ENCODE measurements at places on chromosomes 4 and X.
A peak's percentile ranks its signal among the peaks of the same experiment; 100 is the strongest.

- H3K27me3 ChIP-seq: no peaks in the 10 kb centered on the region
- H3K27ac ChIP-seq: peak overlapping the region; percentile 48
- H3K4me3 ChIP-seq: no peak overlapping the region
- H3K36me3 ChIP-seq: no peaks in the 10 kb centered on the region
These were observed 49.5 kb upstream of the LNX1 start for GRCh38 chr4:53640576-53641453.

GRCh38 chr4:1640190-1640589, 43.9 kb downstream of the FAM53A start:
- peaks cover 10% of the 10 kb centered on the region for H3K27me3 ChIP-seq
- H3K4me1 ChIP-seq: peaks cover 9% of the 10 kb centered on the region
- H3K4me3 ChIP-seq: no peak overlapping the region
- peak; percentile 54 for DNase-seq
- H3K36me3 ChIP-seq: no peaks in the 10 kb centered on the region
- H3K27ac ChIP-seq: no peak overlapping the region

DNA sequence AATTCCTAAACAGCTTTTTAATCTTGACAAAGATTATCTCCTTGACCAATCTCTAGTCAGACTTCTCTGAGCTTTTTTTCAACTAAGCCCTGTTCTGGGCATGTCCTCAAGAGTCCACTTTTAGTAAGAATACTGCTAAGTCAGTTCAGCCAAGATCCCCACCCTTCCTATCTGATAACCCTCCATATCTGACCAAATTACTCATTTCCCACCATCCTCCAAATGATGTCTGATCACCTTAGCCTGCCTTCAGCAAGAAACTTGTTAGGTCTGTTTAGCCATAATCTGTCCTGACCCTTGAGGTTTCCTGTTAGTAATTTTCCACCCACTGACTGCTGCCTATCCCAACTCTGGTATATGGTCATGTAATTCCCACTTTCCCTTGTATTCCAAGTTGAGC, 65.2 kb downstream of the FAM13A start:
- H3K27ac ChIP-seq: no peak overlapping the region
- H3K36me3 ChIP-seq: no peaks in the 10 kb centered on the region
- no peaks in the 10 kb centered on the region for H3K4me1 ChIP-seq
- no peak overlapping the region for H3K4me3 ChIP-seq
- H3K27me3 ChIP-seq: no peaks in the 10 kb centered on the region

DNA sequence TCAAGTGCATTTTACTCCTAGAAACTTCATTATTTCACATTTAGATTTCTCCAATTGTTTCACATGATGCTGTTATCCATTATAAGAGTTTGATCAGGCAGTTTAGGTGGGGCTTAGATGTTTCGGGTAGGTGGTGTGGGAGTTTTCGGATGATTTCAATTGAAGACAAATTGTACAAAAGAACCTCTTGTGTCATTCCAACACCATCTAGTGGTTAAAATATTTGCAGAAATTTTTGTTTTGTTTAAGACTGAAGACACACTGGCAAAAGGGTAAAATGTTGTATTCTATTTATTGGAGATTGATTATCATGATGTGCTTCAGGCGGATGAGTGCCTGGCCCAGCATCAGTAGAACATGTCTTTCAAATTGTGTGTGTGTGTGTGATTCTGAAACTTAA, 212.7 kb downstream of the SH3BGRL start:
- H3K4me3 ChIP-seq: no peak overlapping the region
- H3K27ac ChIP-seq: no peak overlapping the region
- H3K36me3 ChIP-seq: no peaks in the 10 kb centered on the region
- no peak for DNase-seq
- H3K27me3 ChIP-seq: no peaks in the 10 kb centered on the region
- no peaks in the 10 kb centered on the region for H3K4me1 ChIP-seq

- DNase-seq: no peak
- H3K4me1 ChIP-seq: no peaks in the 10 kb centered on the region
- H3K36me3 ChIP-seq: no peaks in the 10 kb centered on the region
- H3K27me3 ChIP-seq: no peaks in the 10 kb centered on the region
These were observed 661.5 kb upstream of the EPHA5 start for GRCh38 chr4:66331761-66332160.
